Amniotic stem cell (primary cell): ENCODE measurements at places on chromosomes 11 and 22.

- DNase-seq = no peak
Observed at GRCh38 chr11:47163898-47164297, 12.8 kb downstream of the ARFGAP2 start.

- no peak for DNase-seq
Observed at GRCh38 chr11:11871991-11872401, 30.2 kb downstream of the USP47 start.

DNA sequence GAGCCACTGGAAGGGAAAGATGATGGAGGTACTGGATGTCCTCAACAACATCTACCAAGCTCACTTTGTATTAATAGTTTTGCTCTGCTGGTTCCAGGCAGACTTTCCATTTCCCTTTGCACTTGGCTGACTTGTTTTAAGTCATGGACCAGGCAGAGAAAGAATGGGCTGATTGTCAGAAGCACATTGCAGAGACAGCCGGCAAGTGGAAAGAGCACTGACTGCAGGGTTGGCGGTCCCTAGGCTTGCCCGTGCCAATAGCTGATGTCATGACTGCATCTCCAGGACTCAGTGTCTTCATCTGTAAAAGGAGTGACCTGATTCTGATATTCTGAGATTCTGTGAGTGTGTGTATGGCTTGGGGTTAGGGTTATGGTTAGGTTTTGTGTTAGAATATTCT, 20.9 kb upstream of the NNMT start:
- DNase-seq = no peak

- no peak for DNase-seq
Observed at GRCh38 chr11:87428266-87428665, 390.5 kb downstream of the TMEM135 start.

DNA sequence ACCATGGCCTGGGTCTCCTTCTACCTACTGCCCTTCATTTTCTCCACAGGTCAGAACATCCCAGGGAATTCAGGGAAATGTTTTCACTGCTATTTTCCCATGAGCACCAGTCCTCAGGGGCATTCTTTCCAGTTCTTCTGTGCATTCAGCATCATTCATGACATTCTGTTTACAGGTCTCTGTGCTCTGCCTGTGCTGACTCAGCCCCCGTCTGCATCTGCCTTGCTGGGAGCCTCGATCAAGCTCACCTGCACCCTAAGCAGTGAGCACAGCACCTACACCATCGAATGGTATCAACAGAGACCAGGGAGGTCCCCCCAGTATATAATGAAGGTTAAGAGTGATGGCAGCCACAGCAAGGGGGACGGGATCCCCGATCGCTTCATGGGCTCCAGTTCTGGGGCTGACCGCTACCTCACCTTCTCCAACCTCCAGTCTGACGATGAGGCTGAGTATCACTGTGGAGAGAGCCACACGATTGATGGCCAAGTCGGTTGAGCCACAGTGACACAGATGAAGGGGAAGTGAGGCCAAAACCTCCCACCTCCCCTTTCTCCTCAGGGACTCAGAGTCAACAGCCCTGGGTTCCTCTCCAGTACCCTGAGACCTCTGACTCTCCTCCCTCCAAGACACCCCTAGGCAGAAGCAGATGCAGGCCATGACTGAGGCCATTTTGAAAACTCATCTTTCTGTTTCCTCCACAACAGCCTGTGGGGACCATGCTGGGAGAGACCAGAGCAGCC, 15.9 kb upstream of the IGLL5 start:
- no peak for DNase-seq

DNA sequence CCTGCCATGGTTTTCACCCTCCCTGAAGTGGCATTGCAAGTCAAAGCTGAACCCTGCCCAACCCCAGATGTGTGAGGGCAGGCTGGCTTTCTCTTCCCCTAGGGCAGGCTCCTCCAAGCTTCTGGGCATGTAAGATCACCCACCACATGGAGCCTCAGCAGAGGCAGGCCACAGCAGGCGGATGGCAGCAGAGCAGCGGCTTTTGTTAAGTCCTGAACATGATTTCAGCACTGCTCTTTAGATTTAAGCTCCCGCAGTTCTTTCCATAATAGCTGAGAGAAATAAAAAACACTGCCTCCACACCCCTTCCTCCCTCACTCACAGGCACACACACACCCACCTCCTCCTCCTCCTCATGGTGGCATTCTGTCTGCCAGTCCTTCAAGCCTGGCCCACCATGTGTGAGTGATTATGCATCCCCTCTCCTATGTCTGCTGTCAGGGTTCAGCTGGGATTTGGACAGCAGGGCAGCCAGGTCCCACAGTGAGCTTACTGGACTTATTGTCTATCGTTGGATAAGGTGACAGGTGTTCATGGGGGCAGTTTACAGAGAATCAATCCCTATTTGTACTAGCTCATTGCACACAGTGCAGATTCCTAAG, 5.0 kb upstream of the NTM start:
- DNase-seq = no peak

- no peak for DNase-seq
Observed at GRCh38 chr11:19327280-19327679, 86.5 kb upstream of the E2F8 start.

- DNase-seq = no peak
Observed at GRCh38 chr11:130260742-130261141, 54.0 kb downstream of the ZBTB44 start.

- no peak for DNase-seq
Observed at GRCh38 chr11:34201129-34201528, 95.7 kb downstream of the NAT10 start.

DNA sequence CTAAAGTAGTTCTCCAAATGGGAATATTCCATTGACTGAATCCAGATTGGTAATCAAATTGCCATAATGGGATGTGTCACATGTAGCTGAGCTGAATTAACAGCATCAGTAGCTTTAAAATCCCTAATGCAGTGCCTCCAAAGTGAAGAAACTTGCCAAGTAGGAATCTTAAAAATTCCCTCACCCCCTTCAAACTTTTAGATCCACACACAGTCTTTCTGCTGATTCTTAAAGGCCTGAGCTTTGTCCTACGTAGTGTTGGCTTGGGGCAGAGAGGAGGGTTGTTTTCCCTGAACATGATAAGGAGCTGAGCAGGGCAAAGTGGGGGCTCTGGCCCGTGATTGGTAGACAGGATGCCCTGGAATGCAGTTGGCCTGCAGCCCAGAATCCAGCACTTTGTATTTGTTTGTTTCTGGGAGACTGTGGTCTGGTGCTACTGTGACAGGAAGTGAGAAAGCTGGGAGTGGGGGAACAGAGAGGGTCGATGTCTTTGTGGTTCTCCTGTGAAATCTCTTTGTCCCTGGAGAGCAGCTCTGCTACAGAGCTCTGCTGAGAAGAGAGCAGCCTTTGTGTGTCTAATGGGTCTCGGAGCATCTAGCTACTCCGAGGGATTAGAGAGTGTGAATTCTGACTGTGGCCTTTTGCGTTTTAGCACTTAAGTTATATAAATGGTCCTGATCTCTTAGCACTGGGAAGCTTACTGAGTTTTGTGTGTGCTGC, 16.9 kb downstream of the CTNND1 start:
- peak; percentile 81 for DNase-seq

DNA sequence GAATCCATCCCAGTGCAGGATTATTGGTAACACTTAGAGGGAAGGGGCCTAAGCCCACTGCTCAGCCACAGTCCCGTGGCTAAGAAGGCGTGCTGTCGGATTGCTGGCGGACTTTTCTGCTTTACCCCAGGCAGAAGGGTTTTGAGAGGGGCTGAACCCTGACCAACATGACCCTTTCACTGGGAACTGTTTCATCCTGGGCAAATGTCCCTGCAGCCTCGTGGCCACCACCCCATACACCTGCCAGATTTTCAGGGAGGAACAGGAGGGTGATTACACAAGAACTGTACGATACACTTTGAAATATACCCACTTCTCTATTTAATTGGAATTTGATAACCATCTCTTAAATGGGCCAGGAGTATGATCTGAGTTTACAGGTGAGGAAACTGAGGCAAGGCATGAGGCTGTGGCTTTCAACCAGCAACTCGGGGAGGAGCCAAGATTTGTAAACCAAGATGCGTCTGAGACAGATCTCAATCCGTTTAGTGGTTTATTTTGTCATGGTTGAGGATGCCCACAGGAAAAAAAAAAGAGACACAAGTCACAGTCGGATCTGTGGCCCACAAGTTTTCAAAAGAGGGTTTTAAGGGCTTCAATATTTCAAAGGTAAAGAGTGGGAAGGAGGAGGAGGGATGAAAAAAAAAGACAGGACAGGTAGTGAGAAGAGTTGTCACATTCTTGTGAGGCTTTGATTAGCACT, 6.1 kb upstream of the APOL3 start:
- DNase-seq = no peak

- DNase-seq = no peak
Observed at GRCh38 chr11:30342736-30343166, 19.8 kb downstream of the ARL14EP start.

DNA sequence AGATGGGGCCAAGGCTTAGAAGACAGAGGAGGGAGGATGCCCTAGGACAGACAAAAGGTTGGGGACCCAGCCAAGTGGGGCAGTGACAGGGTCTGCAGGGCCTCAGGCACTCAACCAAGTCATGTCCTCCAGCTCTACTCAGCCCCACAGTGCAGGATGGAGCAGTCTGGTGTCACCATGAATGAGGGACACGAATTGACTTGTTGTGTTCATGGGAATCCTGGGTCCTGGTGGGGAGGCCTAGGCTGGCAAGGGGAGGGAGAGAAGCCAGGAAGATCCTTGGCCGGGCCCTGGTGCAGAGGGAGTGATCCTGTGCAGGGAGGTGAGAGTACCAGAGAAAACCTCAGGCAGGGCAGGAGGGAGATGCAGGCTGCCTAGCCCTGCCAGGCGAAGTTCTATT, 12.0 kb downstream of the P2RY6 start:
- no peak for DNase-seq
